ENCODE measurements at places on chromosomes 11 and 22. TPM values are rescaled to one million over a fixed set of nuclear protein-coding genes. Genes with fewer than 3 reads are reported as not detected.

The SMIM38 gene
- 2.2 TPM for total RNA-seq

The POU2AF2 gene
- total RNA-seq = 2.1 TPM

The IGF2 gene
- 12.1 TPM for total RNA-seq

The USH1C gene
- total RNA-seq = 229 TPM

The OR2D2 gene
- 2.1 TPM for total RNA-seq

The ACTN3 gene
- not detected for total RNA-seq

The KCNJ5 gene
- 0.14 TPM for total RNA-seq

The TMPRSS5 gene
- total RNA-seq = 0.81 TPM

The EFCAB6 gene
- total RNA-seq = 1.8 TPM

The DLG2 gene
- total RNA-seq = 11.1 TPM

The KCNJ11 gene
- 1.6 TPM for total RNA-seq

The SMTNL1 gene
- total RNA-seq = not detected

The PRG3 gene
- not detected for total RNA-seq

The ACR gene
- 0.41 TPM for total RNA-seq

The APOA5 gene
- total RNA-seq = not detected

The WEE1 gene
- total RNA-seq = 17.5 TPM

GRCh38 chr11:70290361-70291065 lies 20.0 kb downstream of the PPFIA1 start:
- DNase-seq = no peak

DNA sequence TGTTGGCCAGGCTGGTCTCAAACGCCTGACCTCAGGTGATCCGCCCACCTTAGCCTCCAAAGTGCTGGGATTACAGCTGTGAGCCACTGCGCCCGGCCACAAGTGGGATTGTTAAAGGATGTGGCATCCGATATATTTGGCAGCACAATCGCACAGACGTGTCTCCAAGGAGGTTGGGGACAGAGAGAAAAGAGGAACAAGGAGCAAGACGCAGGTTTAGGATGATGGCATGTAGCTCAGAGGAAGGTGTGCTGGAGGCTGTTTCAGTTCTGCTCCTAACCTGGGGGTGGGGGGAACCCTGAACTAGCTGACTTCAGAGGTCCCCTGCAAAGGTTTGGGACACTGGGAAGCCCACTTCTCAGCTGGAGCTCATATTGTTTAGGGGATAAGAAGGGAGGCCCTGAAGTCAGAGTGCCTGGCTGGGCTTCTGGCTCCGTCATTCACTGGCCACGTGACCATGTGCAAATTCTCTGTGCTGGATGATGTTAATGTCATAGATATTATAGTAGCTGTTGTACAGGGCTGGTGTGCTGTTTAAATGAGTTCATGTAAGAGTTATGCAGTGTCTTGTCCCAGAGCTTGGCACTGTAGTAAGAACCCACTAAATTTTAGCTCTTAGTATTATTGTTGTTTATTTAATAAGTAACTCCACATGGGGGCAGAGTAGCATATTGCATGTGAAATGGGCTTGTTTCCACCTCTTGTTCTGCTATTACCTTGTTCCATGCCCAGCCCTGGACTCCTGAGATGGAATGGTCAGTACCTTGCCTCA lies 129.7 kb downstream of the ST3GAL4 start:
- DNase-seq = no peak

- DNase-seq = peak; percentile 97
These were observed 1.8 kb upstream of the CCND1 start for GRCh38 chr11:69638941-69639681.

GRCh38 chr11:62500650-62501030 lies 46.0 kb downstream of the AHNAK start:
- no peak for DNase-seq

DNA sequence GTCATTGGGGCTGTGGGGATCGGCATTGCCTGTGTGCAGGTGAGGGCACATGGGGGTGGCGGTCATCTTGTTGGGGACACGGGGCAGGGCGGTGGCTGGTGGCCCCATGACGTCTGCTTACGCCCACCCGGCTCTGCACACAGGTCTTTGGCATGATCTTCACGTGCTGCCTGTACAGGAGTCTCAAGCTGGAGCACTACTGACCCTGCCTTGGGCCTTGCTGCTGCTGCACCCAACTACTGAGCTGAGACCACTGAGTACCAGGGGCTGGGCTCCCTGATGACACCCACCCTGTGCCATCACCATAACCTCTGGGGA lies 4.4 kb downstream of the POLR2L start:
- DNase-seq = no peak

DNA sequence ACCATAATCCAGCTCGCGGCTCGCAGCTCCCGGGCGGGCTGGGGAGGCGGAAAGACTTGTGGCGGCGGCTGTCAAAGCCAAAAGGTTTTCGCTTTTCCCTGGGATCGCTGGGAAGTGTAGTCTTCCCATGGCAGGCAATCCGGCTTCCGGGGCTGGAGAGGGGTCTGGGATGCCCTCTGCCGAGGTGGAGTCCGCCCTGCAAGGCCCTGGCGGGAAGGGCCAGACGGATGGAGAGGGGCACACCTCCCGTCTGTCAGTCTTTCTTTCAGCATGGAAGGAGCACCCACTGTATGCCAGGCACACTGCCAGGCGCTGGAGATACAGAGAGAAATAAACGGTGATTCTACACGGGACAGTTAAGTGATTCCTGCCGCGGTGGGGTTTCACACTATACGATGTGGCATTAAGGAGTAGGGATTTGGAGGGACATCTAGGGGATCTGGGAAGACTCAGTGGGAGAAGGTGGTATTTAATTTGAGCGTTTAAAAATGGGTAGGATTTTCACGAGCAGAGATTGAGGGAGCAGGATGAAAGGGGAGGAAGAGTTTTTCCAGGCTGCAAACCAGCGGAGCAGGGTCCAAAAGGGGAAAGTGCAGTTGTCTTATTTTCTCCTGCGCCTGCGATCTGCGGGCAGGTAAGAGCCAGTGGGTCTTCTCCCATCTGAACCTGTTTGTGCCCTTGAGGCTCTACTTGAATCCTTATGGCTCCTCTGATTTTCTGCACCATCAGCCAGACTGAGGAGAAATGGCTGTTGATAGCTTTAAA lies at the start of gene BACE1:
BACE1 (minus strand) TSS at position 60 of the 765 bp plus-strand sequence. CDS start 461 bp downstream, outside the sequence.
- DNase-seq = peak; percentile 75

- no peak for DNase-seq
These were observed 438.1 kb downstream of the NTM start for GRCh38 chr11:131808470-131808869.

DNA sequence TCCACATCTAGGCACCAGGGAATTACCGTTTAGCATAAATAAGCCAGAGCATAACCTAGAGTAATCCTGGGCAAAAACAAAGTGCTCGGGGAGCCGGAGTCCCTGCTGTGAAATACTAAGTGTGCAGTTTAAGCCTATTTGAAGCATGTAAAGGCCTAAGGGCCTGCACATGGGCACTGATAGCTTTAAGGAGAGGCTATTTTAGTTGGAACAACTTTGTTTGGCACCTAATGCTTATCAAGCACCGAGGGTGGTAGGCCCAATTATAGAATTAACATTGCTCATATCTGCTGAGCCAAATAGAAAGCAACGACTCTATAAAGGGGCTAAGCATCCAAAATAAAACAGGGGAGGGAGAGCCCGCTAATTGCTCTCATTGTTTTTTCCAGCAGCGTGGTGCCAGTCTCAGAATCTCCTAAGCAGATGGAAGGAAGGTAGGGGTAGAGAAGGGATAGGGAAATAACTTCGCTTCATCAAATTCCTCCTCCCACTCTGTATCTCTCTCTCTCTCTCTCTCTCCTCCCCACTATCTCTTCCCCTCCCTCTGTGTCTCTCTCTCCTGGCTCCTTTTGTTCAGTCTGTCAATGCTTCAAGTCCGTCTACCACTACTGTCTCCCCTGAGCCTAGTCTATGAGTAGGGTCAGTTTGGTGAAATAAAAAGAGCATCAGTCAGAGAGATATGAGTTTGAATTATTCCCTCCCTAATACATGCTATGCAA lies 292.8 kb downstream of the NXPE2 start:
- no peak for DNase-seq

GRCh38 chr22:32158712-32159533 lies at the start of gene C22orf42:
TSS of gene C22orf42 (minus strand) at chr22:32159303. CDS start at chr22:32159215, 88 bp downstream.
- DNase-seq = no peak

GRCh38 chr11:74926304-74927030 lies 22.4 kb downstream of the XRRA1 start:
- no peak for DNase-seq

DNA sequence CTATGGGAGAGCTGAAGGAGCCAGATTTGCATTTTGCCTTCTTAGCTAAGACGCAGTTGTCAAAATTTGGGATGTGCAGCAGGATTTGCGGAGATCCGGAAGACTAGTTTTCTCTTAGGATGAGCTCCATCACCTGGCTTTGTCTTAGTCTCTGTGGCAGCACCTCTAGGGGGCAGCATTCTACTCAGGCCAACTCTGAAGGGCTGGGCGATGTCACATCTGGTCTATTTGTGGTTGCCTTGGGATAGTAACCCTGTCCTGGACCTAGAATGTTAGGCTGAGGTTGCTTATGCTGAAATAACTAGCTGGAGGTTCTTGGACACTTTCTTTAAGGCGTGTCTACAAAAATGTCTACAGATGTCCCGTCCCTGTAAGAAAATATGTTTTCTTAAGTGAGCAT lies 116.2 kb downstream of the FAT3 start:
- no peak for DNase-seq

DNA sequence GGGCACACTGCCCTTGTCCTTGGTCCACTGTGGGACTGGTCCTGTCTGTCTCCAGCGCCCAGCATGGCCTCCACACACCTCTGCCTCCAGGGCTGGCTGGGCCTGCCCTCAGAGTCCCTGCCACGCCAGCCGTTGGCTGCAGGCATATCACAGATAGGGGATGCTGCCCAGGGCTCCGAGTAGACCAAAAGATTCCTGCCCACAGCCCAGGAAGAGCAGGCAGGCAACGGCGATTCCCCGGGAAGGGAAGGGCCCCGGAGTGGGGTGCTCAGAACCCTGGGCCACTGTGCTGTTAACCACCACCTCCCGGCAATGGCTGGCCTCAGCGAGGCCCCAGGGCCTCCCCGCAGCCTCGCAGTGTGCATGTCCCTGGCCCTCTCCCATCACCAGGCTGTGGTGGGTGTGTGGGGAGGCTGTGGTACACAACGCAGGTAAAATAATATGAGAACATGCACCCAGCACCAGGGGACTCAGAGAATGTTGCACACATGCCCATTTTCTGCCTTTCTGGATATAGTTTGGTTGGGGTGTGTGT lies 2.2 kb downstream of the IFITM5 start:
- no peak for DNase-seq

DNA sequence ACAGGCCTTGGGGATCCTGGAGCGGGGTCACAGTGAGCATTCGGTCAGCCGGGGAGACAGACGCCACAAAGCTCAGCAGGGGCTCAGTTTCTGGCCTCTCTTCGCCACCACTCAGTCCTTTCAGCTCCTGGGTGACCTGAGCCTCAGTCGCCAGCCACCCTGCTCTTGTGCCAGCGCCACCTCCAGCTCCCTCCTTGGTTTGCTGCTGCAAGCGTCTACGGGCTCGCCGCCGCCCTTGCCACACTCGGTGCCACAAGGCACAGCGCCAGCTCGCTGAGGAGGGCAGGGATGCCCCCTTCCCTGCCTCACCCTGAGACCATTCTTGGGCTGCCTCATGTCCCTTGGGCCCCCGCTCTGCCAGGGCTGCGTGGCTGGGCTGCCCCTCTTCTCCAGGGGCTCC lies 1.5 kb upstream of the EEF1G start:
- DNase-seq = peak; percentile 65

GRCh38 chr11:14378171-14378570 lies 19.2 kb upstream of the RRAS2 start:
- DNase-seq = no peak

DNA sequence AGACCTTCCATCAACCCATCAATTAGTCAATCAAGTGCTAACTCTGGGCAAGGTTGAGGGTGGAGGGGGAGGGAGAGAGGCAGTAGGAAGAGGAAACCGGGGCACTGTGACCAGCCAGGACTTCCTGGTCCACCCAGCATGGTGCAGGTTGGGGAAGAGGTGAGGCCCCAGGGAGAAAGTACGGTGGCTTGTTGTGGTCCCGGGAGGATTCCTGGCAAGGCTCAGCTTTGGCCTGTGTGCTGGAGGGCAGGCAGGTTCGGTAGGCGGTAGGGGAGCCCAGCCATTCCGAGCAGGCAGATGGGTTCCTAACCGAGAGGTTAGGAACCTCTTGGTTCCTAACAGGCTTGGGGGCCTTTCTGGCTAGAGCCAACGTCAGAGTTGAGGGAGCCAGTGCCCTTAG lies 10.8 kb downstream of the ST14 start:
- DNase-seq = peak; percentile 67

All from mucosa of descending colon (tissue), 3 donors.